ENCODE measurements at places on chromosomes 7 and 10. TPM values are rescaled to one million over a fixed set of nuclear protein-coding genes. Genes with fewer than 3 reads are reported as not detected.

DNA sequence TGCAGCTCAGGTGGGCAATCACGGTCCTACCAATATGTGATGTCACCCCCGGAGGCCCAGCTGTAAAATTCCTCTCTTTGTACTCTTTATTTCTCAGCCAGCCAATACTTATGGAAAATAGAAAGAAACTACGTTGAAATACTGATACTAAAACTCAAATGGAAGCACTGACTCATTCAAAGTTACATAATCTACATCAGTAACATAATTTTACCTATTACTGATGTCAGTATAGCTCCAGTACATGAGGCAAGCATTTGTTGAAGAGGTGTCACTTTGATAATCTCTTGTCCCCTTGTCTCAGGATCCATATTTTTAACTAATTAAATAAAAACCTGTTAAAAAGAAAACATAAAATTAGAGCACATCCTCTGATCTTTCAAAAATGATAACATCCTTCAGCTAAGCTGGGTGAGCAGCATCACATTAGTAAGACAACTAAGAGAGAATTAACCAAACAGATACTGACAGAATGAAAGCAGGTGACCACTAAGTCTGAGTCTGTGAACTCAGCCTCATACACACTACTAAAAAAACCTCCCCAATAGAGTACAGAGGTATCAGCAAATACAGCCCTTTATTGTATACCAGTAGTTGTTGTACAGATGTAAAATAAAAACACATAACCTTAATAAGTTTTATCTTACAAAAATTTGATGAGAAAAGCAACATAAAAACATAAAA is 17.6 kb downstream of the SLC25A40 start:
- no peak for DNase-seq

Gene ZNF107
- polyA plus RNA-seq: 3.6 TPM

- DNase-seq: no peak
Measured at GRCh38 chr10:132827861-132828539, 42.1 kb upstream of the NKX6-2 start.

Gene DNAJB12
- polyA plus RNA-seq: 21.4 TPM

Gene OR2A7
- 1.8 TPM for polyA plus RNA-seq

DNA sequence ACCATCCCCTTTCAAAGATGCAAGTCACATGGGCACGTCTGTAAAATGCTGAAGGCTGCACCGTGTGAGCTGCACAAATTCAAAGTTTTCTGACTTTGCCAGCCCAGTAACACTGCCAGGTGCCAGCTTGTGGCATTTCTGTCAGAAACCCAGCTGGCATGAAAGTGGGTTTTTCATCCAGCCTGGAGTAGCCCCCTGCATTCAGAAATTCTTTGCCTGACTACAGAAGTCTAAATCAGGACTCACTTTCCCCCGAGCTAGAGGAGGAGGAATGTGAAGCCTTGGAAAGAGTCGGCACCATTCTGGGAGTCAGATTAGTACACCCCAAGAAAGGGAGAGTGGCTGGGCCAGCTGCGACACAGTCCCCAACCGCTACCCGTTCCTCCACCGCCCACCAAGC is 56.7 kb upstream of the EN2 start:
- no peak for DNase-seq

GRCh38 chr7:125644109-125644508 is 714.5 kb upstream of the POT1 start:
- no peak for DNase-seq

DNA sequence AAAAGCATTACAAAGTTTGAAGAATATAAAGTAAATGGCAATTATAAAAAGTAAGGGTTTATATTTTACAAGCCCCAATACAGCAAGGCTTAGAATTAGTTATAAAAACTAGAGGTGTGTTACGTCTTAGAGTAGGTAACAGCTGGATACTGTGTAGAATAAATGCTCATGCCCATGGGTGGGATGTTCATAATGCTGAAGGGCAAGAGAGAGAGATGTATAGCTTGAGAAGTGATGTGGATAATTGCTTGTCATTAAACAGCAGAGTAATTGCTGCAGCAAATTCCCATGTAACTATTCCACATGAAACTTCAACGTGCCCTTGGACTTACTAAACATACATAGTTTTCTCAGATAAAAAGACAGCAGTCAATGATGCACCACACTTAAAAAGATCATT is 233.8 kb downstream of the IMMP2L start:
- DNase-seq: no peak

DNA sequence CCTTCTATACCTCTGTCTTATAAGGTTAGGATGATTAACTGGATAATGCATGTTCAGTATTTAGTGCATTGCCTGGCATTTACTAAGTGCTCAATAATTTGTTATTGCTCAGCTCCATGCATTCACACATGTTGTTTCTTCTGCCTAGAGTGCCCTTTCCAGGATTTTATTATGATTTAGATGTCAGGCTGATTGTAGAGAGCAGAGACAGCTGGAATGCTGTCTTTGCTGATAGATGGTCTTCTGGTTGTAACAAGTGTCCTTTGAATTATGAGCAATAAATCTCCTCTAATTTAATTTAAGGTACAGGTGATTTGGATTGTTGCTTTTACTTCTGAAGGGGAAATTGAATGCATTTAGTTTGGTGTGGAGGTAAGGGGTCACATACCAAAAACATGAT is 548.0 kb downstream of the MAGI2 start:
- no peak for DNase-seq

Gene ZNF853
- polyA plus RNA-seq: 14.4 TPM

Gene MOGAT3
- 0.08 TPM for polyA plus RNA-seq

Gene NKX2-3
- polyA plus RNA-seq: not detected

DNA sequence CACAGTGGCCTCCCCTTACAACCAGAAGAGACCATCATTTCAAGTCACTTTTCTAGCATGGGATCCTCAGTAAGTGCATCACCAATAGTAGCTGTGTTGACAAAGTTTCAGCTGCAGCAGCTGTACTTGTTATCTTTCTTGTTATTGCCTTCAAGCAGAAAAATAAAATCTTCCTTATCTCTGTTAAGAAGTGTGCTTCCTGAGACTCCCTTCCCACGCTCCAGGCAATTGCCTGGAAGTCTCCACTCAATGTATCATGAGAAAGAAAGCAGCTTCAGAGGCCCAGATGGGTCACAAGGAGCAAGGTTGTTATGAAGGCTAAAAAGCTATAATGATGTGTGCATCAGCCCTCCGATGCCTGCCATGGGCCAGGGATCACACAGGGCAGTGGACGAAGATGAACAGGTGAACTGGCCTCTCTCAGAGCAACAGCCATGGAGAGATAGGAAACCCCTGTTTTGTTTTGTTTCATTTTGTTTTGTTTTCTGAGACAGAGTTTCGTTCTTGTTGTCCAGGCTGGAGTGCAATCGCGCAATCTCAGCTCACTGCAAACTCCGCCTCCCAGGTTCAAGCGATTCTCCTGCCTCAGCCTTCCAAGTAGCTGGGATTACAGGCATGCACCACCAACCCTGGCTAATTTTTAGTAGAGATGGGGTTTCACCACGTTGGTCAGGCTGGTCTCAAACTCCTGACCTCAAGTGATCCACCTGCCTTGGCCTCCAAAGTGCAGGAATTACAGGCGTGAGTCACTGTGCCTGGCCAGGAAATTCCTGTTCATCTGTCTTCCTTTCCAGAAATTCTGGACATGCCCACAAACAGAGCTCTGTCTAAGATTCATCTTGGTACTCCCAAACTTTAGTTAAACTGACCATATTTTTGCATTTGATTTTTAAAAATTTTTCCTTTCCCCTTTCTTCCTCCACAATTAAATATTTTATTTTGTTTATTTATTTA is 340.5 kb downstream of the TNS3 start:
- DNase-seq: no peak

DNA sequence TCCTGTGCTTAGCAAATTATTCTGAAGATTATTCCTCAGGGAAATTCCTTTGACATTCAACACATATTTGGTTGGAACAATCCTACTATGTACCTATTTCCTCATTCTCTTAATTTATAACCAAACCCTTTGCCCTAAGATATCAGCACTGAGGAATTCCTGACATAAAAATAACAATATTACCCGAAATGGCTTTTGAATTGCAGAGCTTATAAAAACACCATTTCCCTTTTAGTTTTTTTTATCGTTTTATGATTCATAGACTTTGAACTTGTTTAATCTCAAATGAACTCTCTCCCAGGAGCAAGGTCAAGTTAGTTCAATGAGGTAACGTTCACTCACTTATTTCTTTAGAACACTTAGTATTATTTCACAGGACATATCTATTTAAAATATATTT is 7.7 kb upstream of the ABCB1 start:
- no peak for DNase-seq

- DNase-seq: no peak
Measured at GRCh38 chr7:3861386-3861785, 560.3 kb downstream of the SDK1 start.

Gene GPR85
- polyA plus RNA-seq: 1.3 TPM

Gene DGKB
- polyA plus RNA-seq: 0.87 TPM

DNA sequence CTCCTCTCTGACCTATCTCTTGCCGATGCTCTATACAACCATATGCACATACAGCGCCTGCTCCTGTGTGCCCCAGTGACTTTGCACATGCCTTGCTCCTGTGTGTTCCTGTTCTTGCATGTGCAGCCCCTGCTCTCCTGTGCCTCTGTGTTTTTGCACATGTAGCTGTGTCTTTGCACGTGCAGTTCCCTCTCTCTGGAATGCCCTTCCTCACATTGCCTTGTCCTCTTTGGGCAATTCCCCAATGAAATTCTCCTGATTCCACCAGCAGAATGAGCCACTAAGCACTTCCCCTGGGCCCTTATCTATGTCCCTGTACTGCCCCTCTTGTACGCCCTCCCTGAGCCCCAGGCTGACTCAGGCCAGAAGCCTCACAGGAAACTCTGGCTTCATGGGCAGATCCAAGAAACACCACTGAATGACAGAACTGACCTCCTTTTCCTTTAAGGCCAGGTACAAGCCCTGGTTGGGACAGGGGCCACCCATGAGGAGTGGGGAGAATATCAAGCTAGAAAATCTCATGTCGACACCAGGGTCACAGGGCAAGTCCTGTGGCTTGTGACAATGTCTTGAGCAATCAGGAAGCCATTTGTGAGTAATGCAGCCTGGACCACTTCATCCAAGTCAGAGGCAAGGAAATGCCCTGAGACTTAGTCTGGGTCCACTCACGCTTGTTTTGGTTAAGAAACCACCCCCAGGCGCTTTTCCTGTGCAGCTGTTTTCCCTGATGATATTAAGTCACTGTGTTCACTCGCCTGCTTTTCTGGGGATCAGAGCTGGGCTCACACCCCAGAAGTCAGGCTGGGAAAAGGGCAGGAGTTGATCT is 1.9 kb upstream of the ARHGAP22 start:
- DNase-seq: no peak

DNA sequence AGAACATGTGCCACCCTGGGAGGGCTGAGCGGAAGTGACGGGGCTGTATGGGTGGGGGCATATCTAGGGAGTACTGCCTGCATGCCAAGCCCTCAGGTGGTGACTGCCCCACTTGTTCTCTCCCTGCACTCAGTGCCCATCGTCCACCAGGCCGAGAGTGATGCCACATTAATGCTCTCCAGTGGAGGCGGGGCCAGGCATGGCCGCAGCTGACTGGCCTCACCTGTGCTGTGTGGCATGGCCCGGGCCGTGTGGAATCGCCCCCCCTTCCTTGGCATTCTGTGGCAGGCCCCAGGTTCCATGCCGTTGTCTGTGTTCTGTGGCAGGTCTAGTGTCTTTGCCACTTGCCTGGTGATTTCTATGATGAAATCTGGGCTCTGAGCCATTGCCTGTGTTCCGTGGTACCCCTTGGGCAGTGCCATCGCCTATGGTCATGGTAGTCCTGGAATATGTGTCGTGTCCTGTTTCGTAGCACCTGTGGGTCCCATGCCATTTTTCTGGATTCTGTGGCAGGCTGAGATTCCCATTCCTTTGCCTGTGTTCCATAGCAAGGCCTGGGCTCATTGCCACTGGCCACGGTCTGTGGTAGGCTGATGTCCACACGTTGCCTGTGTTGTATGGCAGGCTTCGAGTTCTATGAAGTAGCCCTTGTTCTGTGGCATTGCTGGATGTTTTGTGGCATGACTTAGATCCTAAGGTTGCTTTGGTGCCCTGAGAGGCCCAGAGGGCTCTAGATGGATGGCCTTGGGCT is 8.9 kb downstream of the FLNC start:
- DNase-seq: no peak

DNA sequence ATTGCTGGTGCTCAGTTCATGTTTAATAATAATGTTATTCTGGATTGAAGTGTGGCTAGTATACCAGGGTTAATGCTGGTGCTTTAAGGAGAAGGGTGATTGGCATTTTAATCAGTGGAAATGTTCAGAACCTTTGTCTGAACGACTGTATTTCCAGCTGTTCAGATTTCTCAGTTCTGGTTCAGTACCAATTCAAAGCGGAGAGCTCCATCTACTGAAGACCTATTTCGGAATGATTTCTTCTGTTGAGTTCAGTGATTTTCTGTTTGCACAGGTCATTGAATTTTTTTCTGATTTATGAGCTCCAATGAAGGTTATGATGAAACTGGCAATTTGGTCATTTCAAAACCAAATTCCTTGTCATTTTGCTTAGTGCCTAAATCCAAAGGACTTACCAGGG is 160.1 kb downstream of the EXOC4 start:
- DNase-seq: no peak

Gene PRTFDC1
- polyA plus RNA-seq: 15.4 TPM

- no peak for DNase-seq
Measured at GRCh38 chr10:100356067-100357017, 9.3 kb downstream of the SCD start.

GRCh38 chr10:28294809-28295208 is 8.1 kb downstream of the MPP7 start:
- no peak for DNase-seq

DNA sequence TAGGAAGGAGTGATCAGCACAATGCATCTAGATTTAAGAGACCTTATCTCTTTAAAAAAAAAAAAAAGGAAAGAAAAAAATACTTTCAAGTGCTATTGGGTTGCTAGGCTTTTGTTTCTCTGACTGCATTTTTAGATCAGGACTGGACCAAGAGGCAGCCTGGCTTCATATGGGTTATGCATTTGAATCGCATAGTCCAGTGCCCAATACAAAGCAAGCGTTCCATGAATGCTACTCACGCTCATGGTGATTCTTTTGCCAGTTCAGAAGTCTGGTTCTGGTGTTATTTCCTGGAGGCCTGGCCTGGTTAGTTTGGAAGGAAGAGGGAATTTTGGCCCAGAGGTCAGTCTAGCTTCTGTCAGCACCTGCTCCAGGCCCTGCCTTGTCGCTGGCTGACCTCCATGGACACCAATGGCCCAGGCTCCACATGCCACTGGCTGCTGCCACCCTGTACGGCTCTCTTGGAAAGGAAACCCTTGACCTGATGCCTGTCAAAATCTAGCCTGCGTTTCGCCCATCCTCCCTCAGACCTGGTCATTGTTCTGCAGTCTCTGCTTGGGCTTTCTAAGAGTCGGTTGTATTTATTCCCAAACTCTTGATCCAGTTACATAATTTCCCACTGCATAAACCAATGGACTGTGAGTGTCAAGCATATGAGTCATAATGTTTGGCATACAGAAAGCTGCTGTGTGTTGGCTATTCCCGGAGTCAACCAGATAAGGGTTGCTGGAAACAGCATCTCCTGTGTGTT is 74.3 kb upstream of the MKX start:
- no peak for DNase-seq

GRCh38 chr10:14311206-14311957 is 19.3 kb downstream of the FRMD4A start:
- DNase-seq: no peak

Gene SPDYE18
- 0.64 TPM for polyA plus RNA-seq

- DNase-seq: no peak
Measured at GRCh38 chr10:79947083-79947415, 1.9 kb downstream of the SFTPD start.
